NCI-H446 (cell line): ENCODE measurements at places on chromosomes 7 and 10.

DNA sequence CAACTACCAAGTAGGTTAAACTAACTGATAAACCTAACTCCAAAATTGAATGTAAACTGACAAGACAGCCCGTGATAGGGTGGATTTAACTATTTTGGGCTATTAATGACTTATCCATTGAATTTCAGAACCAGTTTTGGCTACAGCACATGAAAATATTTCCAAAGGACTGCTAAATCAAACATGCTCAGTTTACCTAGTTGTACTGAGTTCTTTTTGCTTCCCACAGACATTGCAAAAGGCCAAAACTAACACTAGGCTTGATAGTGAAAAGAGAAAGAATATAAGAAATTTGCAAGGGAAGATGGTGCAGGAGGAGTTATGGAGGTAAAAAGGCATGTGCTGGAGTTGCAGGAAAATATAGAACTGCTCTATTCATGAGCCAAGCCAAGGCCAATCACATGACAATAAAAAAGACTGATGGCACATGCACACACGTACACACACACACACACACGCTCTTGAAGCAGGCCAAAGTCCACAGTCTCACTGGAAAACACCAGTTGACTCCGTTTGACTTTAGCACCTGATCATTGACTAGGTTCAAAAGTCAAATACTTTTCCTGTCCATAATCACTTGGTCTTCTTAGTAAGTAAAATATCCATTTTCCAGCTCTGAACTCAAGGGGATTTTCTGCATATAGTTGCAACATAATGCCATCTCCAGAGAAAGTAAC, 76.0 kb upstream of the AGBL3 start:
- no peak for DNase-seq

DNA sequence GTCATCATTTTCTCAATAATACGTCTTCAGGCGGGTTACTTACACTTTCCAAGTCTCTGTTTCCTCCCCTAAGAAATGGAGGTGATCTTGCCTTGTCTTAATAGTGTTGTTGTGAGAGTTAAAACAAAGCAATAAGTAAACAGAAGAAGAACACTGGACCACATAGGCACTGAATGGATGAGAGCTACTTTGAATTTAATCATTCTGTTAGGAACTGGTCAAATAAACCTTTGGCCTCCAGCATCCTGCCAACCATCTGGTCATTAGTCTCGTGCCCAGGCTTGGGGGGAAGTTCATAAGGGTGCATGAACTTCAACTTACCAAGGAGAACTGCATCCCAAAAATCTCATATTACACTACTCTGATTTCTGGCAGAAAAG, 109.4 kb upstream of the C7orf33 start:
- no peak for DNase-seq

DNA sequence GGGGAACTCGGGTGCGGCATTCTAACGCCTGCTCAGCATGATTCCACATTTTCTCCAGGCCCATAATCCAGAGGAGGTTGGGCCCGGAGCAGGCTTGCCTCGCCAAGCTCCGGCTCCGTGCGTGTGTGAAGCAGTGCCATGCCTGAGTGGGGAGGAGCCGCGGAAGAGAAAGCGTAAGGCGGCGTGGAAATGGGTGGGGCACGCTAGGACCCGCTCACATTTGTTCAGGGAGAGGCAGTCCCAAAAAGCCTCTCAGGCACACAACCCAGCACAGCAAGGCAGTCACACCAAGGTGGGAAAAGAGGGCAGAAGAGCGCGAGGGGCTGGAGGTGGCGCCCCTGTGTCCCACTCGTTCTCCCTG, 695 bp upstream of the VDAC2 start:
- DNase-seq = peak; percentile 49

DNA sequence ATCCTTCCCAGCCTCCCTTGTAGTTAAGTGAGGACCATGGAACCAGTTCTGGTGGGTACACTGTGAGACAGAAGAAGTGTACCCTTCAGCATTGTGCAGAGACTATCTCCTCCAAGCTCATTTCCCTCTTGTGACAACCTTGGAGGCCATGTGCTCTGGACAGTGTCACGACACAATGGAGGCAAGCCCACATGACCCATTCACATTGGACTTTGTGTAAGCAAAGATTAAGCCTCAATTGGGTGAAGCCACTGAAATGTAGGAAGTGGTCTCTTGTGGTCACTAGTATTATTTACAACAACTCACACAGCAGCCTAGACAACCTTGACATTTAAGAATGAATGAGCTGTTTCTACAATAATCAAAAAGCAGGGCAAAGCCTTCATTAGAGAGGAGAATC, 124.2 kb downstream of the INHBA start:
- no peak for DNase-seq

GRCh38 chr7:84895563-84895962, 291.3 kb downstream of the SEMA3D start:
- DNase-seq = no peak

DNA sequence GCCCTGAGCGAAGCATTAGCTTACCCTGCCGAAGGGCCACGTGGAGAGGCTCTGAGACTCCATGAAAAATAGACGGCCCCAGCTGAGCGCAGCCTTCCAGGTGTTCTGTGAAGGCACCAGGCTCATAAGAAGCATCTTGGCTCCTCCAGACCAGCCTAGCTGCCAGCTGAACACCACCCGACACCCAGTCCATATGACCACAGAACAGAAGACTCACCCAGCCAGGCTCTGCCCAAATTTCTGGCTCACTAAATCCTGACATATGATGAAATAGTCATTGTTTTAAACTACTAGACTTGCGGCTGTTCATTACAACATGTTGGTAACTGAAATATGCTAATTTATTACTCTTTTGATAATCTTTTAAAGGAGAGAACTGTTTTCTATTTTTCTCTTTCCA, 99.5 kb upstream of the ABI1 start:
- DNase-seq = no peak
